ENCODE measurements at places on chromosomes 4 and X. TPM values are rescaled to one million over a fixed set of nuclear protein-coding genes. Genes with fewer than 3 reads are reported as not detected.

The CXCL8 gene
- 3.9 TPM for total RNA-seq

The ODAPH gene
- not detected for total RNA-seq

The GLOD5 gene
- not detected for total RNA-seq

The ERCC6L gene
- total RNA-seq = 4.7 TPM

The KIF4A gene
- total RNA-seq = 2.0 TPM

The ADH7 gene
- not detected for total RNA-seq

The KLHL13 gene
- 0.68 TPM for total RNA-seq

The P2RY8 gene
- total RNA-seq = 22.2 TPM

The LEF1 gene
- 140 TPM for total RNA-seq

The EDA gene
- total RNA-seq = 0.42 TPM

The ENPEP gene
- not detected for total RNA-seq
